ENCODE measurements at places on chromosomes 5 and 9. TPM values are rescaled to one million over a fixed set of nuclear protein-coding genes. Genes with fewer than 3 reads are reported as not detected.

DNA sequence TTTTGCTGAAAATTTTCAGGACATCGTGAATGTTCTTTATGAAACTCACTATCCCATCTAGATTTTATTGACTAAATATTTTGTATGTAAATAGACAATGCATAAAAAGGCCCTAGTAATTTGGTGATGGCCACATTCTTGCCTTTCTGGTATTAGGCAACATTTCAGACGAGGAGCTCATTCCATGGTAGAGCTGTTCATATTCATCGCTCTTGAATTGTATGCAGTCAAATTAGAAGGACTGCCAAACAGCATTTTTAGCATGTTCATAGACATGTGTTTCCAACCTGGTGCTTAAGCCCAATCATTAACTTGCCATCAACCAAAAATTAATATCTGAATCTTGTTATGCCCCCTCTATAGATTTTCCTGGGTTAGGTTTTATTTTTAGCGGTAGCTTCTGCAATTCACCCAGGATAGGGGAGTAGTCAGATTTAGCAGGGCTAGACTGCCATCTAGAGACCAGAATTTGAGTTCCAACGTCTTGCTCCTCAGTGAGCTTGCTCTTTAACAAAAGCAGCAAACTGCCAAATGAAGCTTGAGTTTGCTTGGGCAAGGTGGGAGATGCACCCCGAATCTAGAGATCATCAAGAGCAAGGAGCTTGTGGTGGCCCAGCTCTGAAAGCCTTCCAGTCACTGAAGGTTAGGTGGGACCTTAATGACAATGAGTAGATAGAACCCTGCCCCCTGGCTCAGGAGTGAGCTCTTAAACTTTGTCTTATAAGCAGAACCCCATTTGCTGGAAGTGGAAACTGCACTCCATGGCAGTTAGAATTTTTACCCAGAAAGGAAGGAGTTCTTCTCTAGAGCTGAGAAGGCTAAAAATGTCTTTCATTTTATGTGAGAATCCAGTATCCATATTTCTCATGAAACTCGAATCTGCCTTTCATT lies 456.2 kb downstream of the RASEF start:
- DNase-seq: no peak

DNA sequence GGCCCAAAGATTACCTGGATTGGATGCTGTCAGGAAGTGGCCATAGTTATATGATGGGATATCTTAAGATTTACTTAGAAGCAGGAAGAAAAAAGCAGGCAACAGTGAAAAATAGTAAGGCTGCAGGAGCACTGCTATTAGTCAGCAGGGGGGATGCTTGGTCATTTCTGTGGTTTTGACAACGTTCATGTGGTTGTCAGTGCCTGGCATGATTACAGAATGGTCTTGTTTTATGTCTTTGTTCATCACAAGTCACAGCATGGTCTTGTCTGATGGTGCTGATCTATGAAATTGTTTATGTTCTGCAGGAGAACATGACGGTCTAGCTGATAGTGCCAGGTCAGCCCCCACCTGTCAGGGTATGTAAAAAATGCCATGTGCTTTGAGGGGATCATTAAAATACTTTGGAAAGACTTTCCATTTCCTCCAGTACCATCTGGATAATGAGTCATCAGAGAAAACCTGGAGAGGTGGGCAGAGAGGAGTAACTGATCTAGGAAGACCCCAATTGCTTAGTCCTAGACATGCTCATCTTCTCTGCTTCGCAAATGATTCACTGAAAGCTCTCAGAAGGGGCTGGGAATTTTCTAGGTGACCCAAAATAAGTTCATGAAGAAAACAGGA lies 48.5 kb downstream of the PLGRKT start:
- no peak for DNase-seq

DNA sequence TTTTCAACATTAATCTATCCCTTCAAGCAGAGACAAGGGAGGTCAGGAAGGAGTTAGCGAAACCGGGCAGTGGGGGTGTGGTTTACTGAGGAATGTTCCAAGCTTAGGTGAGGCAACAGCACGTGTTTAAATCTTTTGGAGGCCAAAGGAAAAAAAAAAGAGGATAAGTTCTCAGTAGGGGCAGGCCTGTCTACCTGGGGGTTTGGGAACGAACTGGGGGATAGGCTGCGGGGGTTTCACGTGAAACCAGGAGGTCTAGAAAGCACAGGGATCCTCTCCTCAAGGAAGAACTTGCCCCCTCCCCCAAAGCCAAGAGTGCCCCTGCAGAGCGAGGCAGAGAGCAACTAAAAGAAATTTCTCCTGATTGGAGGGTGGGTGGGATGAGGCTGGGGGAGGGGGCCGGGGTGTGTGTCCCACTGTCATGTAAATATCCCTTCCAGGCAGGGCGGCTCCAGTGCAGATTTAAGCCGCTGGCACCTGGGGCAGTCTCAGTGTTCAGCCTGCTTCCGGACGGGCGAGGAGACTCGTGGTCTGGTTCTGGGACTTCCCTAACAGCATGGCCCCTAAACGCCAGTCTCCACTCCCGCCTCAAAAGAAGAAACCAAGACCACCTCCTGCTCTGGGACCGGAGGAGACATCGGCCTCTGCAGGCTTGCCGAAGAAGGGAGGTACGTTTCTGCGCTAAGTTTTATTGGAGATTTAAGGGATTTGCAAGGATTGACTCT lies 5.5 kb upstream of the SET start:
- DNase-seq: no peak

GRCh38 chr9:84975926-84976325 lies 306.4 kb downstream of the NTRK2 start:
- no peak for DNase-seq

- no peak for DNase-seq
These were observed 7.2 kb downstream of the HMGCS1 start for GRCh38 chr5:43305948-43306565.

MPDZ gene
- total RNA-seq: not detected

RGS7BP gene
- not detected for total RNA-seq

DNA sequence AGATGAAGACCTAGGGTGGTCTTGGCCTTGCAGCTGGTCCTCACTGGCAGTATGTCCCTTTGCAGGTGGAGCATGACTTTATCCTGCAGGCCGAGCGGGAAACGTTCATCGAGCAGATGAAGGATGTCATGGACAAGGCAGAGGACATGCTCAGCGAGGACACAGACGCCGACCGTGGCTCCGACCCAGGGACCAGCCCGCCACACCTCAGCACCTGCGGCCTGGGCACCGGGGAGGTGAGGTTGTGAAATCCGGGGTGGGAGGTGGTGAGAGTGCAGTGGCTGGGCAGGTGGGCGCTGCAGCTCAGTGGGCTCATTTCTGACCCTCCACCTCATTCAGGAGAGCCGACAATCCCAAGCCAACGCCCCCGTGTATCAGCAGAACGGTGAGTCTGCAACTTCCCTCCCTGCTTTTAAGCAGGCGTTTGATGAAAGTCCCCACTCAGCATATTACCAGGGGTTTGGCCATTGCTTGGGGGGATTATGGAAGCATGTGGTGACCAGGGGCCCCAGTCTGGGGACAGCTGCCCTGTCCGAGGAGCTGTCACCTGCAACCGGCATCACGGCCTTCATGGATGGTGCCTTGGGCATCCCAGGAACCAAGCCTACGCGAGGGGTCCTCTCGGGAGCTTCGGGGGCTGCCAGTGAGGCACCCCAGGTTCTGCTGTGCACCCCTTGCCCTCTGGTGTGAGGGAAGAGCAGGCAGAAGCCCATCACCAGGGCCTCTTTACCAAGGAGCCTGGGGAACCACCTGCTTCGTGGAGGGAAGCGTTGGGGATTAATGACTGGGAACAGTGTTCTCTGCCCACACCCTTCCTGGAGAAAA lies 84.0 kb downstream of the WNK2 start:
- no peak for DNase-seq

DNAJC21 gene
- 50.4 TPM for total RNA-seq

DNA sequence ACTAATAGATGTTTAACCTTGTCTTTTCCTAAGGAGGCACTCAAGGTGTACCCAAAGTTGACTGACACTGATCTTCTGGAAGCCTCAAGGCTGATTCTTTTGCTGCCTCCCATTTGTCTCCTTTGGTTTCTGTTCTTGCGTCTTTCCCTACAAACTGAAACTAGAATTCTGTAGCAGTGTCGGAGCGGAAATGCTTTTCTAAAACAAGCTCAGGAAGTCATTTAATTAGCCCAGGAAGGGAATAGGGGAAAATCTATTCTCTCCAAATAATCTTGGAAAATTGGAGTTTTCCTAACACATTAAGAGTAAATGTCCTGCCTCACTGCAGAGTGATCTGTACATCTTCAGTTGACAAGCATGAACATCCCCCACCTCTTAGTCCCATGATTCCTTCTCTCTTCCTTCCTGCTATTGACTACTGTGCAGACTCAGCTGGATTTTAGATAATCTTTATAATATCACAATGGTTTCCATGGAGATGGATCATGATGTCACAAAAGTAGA lies 182.7 kb downstream of the NR3C1 start:
- peak; percentile 24 for DNase-seq

ACOT12 gene
- total RNA-seq: 0.44 TPM

DNA sequence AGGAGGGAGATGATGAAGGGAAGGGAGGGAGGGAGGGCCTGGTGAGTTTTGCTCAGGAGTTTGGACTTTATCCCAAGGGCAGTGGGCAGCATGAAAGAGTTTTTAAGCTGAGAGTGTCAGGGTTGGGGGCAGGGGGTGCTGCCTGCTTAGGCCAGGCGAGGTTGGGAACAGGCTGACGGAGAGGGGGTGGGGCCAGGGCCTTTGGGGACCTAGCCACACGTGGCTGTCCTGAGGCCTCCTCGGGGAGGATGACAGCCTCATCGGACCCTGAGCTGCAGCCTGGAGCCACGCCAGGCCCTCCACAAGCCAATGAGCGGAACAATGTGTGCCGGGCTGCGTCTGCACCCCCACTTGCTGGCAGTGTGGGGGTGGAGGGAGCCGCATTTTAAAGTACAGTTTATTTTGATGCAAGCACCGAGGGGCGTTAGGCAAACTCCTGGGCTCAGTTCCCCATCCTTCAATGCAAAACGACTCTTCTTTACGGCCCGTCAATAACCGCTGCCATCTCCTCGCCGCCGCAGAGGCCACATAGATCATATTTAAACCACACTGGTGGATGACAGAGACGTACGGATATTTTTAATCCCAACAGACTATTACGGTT lies 5.3 kb upstream of the RXRA start:
- DNase-seq: no peak

C5orf52 gene
- not detected for total RNA-seq

PCDHA4 gene
- not detected for total RNA-seq

GRCh38 chr9:108588246-108588645 lies 267.5 kb downstream of the ACTL7B start:
- DNase-seq: no peak

GRCh38 chr5:1670351-1670750 lies 129.3 kb downstream of the MRPL36 start:
- no peak for DNase-seq

- DNase-seq: no peak
These were observed 176.9 kb downstream of the ROR2 start for GRCh38 chr9:91773156-91773555.

KIAA0825 gene
- total RNA-seq: 1.6 TPM

DNA sequence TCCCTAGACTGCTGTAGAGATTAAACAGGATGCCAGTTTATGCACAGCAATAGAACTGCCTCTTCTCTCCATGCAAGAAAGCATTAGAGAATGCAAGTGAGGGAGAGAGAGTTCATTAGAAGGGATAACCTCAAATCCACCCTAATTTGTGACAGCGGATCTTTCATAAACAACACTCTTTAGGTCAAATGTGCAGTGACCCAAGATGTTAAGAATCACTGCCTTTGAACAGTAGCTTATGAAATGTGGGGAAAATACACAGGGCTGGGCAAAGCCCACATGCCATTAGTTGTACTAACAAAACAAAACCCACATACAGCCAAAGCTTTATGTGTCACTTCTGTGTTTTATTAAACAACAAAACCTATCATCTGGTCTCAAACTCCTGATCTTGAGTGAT lies 36.2 kb upstream of the POU4F3 start:
- no peak for DNase-seq

RAB3C gene
- not detected for total RNA-seq

DNA sequence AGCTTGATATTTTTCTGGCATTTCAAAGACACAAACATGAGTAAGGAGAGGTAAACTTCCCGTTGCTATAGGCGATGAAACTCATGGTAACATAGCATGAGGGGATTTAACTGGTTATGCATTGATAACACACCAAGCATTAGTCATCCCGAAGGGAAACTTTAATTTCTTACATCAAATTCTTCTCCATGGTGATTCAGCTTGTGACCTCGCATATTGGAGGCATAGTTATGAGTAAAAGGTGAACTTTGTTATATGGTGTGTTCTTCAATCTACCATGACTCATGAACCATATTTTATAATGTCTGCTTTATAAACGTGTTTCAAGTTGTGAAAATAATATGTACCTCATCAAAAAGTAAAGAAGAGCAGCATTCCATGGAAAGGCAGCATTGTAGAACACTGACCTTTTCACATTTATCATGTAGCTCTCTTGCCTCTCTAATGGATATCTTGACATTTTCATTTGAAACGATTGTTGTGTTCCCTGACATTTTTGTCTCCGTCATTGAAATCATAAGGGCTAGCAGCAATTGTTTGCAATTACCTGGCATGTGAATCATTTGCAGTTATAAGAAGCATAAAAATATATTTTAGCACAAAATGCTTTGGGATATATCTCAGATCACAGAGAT lies 491.8 kb downstream of the ANXA1 start:
- DNase-seq: no peak

- no peak for DNase-seq
These were observed 10.3 kb downstream of the CDC37L1 start for GRCh38 chr9:4689687-4690104.

- DNase-seq: no peak
These were observed 244.0 kb downstream of the ARHGAP26 start for GRCh38 chr5:143014017-143014651.

GRCh38 chr5:54309276-54309675 lies 1.1 kb downstream of the ARL15 start:
- no peak for DNase-seq

MEF2C gene
- total RNA-seq: 0.60 TPM

All from CD4-positive, alpha-beta T cell (primary cell).